ENCODE measurements at places on chromosomes 2 and 18. TPM values are rescaled to one million over a fixed set of nuclear protein-coding genes. Genes with fewer than 3 reads are reported as not detected.

The SGO2 gene
- 2.1 TPM for total RNA-seq

The C1QL2 gene
- total RNA-seq, result not detected

The ZAP70 gene
- total RNA-seq, result not detected

The NUP35 gene
- 5.7 TPM for total RNA-seq

The TSGA10 gene
- total RNA-seq, result 3.4 TPM

The STK17B gene
- total RNA-seq, result 15.6 TPM

The CPLX4 gene
- total RNA-seq, result not detected

The MC5R gene
- not detected for total RNA-seq

The CDH2 gene
- total RNA-seq, result 33.7 TPM

The PROKR1 gene
- total RNA-seq, result not detected

The CYP1B1 gene
- total RNA-seq, result 23.0 TPM

The GPR39 gene
- 0.28 TPM for total RNA-seq

The FAM98A gene
- total RNA-seq, result 17.8 TPM

The SUCLG1 gene
- 44.8 TPM for total RNA-seq

The GAL3ST2 gene
- total RNA-seq, result 0.18 TPM

The EDAR gene
- not detected for total RNA-seq

The ANKRD29 gene
- 7.3 TPM for total RNA-seq

The KCNG2 gene
- 4.7 TPM for total RNA-seq

The HOXD13 gene
- 0.09 TPM for total RNA-seq

The PSMA8 gene
- total RNA-seq, result not detected

The LRRTM1 gene
- not detected for total RNA-seq

The AQP4 gene
- total RNA-seq, result not detected

The TMEM18 gene
- 13.4 TPM for total RNA-seq

The RUFY4 gene
- total RNA-seq, result not detected

The ANTXR1 gene
- total RNA-seq, result 262 TPM

The TOGARAM2 gene
- total RNA-seq, result 0.14 TPM

The RNF125 gene
- total RNA-seq, result 0.28 TPM

The CHRND gene
- total RNA-seq, result not detected

The EFEMP1 gene
- total RNA-seq, result 1,445 TPM

The ANKRD23 gene
- total RNA-seq, result 1.00 TPM

The NT5C1B gene
- not detected for total RNA-seq

The SULT1C2 gene
- total RNA-seq, result 0.83 TPM

The FMNL2 gene
- total RNA-seq, result 20.8 TPM

The GPR55 gene
- total RNA-seq, result not detected

The BOD1L2 gene
- total RNA-seq, result not detected

The CYB5A gene
- 154 TPM for total RNA-seq

The FABP1 gene
- total RNA-seq, result not detected

The ACOXL gene
- total RNA-seq, result not detected
